ENCODE measurements at places on chromosomes 11 and 22.

- DNase-seq: no peak
These were observed 61.1 kb downstream of the CACNA1I start for GRCh38 chr22:39631381-39632286.

- peak; percentile 29 for DNase-seq
These were observed 13.8 kb upstream of the TEF start for GRCh38 chr22:41367680-41368542.

GRCh38 chr22:30826670-30827355, 132.1 kb downstream of the OSBP2 start:
- no peak for DNase-seq

DNA sequence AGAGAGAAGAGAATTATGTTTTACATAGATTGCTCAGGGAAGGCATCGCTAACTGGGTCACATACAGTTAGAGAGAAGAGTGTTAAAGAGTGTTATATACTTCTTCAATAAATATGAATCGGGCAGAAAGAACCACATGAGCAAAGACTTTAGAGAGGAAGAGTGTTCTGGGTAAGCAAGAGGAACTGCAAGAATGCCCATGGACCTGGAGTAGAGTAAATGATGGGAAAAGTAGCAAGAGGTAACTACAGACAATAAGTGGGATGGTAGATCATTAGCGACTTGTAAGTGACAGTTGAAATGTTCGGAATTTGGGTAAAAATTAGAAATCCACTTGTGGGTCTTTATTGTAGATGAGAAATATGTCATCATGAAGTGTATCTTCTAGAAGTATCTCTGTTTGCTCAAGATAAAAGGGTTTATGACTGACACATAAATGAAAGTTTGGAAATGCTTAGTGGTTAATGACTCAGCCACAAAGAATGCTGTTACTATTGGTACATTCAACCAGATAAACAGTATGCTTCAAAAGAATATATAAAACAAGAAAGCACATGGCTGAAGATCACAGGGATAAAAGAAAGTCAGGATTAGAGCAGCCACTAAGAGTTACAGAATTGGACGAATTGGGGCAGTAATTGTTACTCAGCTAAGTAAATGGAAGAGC, 229.3 kb downstream of the CASP12 start:
- DNase-seq: peak; percentile 88
